ENCODE measurements at places on chromosomes 1 and 21.

GRCh38 chr21:34021726-34022125 lies 51.7 kb upstream of the MRPS6 start:
- no peak for DNase-seq

- no peak for DNase-seq
Observed at GRCh38 chr21:42125571-42126544, 54.7 kb downstream of the UMODL1 start.

- DNase-seq = no peak
Observed at GRCh38 chr1:182671750-182672486, 12.5 kb downstream of the RGS8 start.

DNA sequence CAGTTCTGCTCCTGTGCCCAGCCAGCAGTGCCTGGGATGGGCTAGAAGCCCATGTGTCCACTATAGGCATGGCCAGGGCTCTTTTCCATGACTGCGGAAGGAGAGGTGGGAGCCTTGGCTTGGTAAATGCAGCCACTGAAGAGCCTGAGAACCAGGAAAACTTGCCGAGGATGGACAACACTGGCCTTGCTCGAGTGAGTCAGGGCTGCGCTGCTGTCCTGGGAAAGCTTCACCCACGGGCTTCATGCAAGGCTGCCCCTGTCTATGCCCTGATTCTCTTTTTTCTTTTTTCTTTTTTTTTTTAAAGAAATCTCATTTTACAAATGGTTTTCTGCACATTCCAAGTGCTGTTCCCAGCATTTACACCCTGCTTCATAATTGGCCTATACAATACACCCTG lies 156.5 kb downstream of the CAMTA1 start:
- no peak for DNase-seq

DNA sequence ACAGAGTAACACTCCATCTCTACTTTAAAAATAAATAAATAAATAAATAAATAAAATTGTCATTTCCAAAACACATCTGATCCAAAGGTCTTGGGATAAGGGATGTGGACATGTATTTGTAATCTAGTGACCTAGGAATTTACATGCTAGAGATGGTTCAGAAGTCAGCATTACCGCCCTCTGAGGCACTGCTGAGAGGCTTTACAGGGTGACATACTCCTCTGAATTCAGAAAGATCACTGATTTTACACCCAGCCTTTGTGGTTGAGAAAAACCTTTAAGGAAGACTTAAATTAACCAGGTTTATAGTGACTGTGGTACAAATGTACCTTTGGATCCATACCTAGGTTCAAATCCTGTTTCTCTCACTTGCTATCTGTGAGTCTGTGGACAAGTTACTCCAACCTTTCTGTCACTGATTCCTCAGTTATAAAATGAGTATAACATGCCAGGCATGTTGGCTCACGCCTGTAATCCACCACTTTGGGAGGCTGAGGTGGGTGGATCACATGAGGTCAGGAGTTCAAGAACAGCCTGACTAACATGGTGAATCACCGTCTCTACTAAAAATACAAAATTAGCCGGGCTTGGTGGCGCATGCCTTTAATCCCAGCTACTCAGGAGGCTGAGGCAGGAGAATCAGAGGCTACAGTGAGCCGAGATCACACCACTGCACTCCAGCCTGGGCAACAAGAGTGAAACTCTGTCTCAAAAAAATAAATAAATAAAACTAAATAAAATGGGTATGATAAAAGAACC lies 20.1 kb downstream of the OSBPL9 start:
- DNase-seq = no peak

Data from activated CD8-positive, alpha-beta memory T cell treated with anti-CD3 and anti-CD28 coated beads for 1 hour (primary cell).